ENCODE measurements at places on chromosomes 12 and 14.

GRCh38 chr14:103142026-103142425 lies 18.8 kb downstream of the TNFAIP2 start:
- no peak for DNase-seq

DNA sequence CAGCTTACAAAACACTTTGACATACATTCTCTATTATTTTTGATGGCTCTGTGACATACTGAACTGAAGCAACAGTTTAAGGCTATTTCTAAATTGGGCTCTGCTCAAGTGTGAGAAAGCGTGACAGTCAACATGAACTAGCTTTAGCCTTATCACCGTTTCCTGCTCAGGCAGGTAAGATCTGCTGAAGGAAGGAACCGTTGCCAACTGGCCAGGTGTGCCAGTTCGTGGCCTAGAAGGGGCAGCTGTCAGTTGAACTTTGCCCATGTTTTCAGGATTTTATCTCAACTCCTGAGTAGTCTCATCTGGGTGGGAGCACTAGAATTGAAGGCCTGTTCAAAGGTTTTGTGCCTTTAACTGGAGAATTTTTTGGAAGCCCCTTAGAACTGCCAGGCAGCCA lies 79.5 kb downstream of the ETV6 start:
- no peak for DNase-seq

DNA sequence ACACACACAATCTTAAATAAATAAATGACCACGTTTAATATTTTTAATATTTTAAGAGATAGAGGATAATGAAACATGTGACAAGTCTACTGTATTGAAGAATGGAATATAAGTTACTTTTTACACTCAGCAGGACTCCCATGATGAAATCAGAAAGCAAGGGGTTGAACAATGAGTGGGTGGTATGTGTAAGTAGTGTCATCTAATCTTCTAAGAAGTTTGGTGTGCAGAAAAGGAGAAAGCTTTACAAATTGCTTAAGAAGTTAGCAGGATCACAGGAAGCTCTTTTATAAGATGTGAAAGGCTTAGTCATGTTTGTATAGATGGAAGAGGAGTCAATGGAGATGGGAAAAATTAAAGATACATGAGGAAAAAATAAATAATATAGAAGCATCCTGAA lies 47.8 kb downstream of the SLC15A5 start:
- DNase-seq: no peak

DNA sequence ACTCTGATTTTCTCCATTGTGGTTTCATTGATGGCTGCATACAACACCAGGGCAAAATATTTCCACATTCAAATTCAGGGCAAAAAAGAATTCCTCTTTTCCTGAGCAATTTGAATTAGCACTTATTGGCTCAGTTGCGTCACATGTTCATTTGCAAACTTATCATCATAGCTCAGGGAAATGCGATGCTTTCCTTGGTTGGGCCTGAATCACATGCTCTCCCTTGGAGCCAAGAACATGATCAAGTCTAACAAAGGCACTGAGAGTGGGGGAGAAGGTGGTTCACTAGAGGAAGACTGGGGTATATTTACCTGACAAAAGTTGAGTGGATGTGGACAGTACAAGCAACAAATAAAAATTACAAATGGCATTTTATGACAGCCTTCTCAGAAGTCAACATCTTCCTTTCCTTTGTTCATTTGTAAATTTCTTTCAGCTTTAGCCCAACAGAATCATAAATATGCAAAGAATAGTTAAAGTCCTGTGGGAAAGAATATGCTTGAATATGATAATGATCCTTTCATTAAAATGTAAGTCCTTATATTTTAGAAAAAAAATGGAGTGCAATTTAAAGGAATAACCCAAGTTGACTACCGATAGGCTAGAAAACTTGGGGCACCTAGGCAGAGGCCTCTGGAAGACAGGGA lies 277.2 kb downstream of the NEDD1 start:
- no peak for DNase-seq

DNA sequence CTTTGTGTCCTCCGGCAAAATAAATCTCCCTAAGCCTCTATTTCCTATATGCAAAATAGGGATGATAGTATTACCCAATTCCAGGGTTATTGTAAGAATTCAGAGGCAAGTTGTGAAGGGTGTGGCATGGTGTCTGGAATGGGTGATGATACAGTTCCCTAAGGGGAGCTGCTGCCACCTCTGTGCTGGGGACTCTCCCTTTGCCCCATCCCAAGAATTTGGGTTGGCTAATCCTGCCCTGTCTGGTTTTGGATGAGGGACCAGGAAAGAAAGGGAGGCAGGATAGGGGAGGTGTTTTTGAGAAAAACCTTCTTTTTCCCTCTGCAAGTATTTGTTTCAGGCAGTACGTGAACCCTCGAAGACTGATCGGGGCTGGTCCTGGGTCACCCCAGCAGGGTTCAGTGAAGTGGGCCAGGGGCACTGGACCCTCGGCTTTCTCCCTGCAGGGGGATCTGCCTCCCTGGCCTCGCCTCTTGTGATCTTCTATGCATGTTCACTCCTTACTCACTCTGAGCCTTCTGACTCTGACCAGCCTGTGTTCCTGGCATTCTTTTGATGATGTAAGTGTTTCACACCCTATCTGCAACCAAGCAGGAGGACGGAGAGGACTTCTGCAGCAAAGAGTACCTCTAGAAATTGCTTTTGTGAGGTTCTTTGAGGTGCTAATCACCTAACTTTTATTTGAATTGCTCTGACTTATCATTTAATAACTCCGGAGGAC lies 60.8 kb downstream of the RASSF3 start:
- peak; percentile 83 for DNase-seq

- DNase-seq: no peak
Measured at GRCh38 chr12:111168009-111168900, 200.6 kb downstream of the PHETA1 start.

GRCh38 chr12:48029491-48030172 lies 25.4 kb upstream of the COL2A1 start:
- DNase-seq: no peak

GRCh38 chr12:131035245-131035681 lies 81.6 kb downstream of the ADGRD1 start:
- no peak for DNase-seq

GRCh38 chr14:104436047-104436591 lies 143.4 kb upstream of the C14orf180 start:
- peak; percentile 24 for DNase-seq

- no peak for DNase-seq
Measured at GRCh38 chr14:61334197-61334701, 12.9 kb downstream of the PRKCH start.

DNA sequence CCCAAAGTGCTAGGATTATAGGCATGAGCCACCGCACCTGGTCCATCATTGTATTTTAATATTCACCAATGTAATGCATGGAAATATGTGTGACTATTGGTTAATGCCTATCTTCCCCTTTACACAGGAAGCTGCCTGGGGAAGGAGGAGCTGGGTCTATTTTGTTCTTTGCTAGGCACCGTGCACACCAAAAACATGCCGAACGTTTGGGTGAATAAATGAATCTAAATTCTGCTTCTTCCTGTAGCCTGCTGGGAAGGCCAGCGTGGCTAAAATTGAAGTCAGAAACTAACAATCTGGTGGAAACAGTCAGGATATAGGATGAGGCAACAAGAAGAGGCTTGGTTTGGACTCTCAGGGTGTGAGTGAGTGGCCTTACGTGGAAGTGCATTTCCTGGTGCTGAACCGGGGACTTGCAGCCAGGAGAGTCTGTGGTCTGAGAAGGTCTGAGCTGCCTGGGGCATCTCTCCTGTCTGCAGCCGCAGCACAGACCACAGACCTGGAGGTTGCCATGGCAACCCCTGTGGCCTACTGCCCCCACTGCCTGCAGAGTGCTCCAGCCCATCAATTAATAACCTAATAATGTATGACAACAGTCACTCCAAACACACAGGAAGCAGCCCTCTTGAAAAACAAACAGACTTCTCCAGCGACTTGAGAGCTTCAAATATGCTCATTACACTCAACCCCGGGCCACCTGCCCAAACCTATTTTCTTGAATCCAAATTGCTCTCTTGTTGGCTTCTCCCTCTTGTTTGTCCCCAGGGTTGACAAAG lies 5.5 kb upstream of the GPR68 start:
- no peak for DNase-seq

DNA sequence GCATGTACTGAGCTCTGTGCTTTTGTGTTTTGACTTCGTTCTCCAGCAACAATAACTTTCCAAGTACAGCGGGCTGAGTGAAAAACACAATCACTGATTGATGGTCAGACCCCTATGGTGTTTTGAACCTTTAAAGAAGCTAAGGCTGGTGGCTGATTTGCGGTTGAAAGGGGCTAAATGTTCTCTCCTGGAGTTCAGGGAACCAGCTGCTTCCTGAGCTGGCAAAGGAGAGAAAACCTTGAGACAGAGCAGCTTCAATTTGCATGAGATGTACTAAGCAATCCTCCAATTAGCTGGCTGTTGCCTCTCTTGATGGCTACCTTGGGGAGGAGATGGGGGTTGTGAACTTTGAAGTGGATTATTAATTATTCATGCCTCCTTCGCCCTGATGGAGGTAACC lies 546.7 kb upstream of the SEL1L start:
- DNase-seq: no peak

DNA sequence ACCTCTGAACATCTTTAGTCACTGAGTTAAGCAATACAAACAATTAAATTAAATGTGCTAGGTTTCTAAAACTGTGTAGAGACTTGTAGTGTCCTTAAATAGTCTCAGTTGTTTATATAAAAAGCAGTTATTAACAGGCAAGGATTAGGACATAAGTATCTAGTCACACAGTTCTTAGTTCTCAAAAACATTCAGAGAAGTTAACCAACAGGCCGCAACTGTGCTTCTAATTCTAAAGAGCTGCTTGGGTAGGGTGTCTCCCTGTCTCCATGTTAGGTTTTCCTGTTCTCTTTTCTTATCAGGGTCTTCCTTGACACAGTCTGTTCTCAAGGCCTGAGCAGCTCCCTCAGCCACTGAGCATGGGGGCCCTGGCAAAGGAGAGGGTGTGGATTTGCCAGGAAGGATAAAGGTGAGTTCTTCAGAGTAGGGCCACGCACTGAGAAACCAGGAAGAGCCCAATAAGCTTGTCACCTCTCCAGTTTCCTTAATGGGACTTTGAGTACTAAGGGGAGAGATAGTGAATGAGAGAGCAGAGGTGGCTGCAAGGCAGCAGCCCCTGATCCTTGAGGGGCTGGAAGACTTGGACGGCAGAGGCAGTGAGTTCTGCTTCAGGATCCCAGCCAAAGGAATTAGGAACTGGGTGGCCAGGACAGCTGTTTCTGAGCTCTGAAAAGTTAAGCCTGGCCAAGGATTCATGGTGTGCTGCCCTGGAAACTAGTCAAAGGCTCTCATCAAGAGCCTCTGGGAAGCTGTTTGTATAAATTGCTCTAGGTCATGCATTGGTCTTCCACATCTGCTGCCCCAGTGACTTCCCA lies 177.3 kb downstream of the MYRFL start:
- DNase-seq: no peak

GRCh38 chr14:21626491-21627230 lies 8.1 kb downstream of the OR10G2 start:
- peak; percentile 49 for DNase-seq

Measured in fibroblast of villous mesenchyme (primary cell).